ENCODE measurements at places on chromosomes 12 and 14. TPM values are rescaled to one million over a fixed set of nuclear protein-coding genes. Genes with fewer than 3 reads are reported as not detected.

The ARMH4 gene
- 9.5 TPM for total RNA-seq

The FIGNL2 gene
- total RNA-seq, result 0.26 TPM

The ARF3 gene
- 227 TPM for total RNA-seq

The COX8C gene
- not detected for total RNA-seq

The CLEC4D gene
- 0.11 TPM for total RNA-seq

The VAMP1 gene
- total RNA-seq, result 14.7 TPM

The LGR5 gene
- total RNA-seq, result 0.39 TPM

The CDC42BPB gene
- 77.6 TPM for total RNA-seq

The KERA gene
- not detected for total RNA-seq

The HOXC12 gene
- total RNA-seq, result not detected

- no peak for DNase-seq
Measured at GRCh38 chr12:124849382-124849781, 14.3 kb downstream of the SCARB1 start.

GRCh38 chr12:54579258-54579657 lies 9.2 kb downstream of the PPP1R1A start:
- DNase-seq, result no peak

GRCh38 chr12:105835580-105836241 lies 303.0 kb downstream of the NUAK1 start:
- DNase-seq, result no peak

GRCh38 chr12:32217354-32218310 lies 111.0 kb downstream of the BICD1 start:
- peak; percentile 61 for DNase-seq

DNA sequence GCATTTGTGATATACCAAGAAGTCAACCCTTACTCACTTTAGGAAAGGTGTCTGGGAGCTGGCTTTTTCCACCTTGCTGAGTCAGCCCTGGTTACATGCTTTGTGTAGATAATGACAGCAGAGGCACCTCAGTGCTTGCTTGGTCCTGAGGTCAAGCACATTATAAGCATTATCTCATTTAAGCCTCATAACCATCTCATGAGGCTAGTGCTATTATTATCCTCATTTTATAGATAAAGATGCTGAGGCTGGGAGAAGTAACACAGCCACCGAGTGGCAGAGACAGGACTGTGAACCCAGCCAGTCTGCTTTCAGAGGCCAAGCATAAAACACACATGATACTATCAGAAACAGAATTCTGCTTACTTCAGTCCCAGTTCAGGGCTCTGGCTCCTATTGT lies 29.4 kb downstream of the MAX start:
- no peak for DNase-seq

GRCh38 chr14:56417173-56417572 lies 162.4 kb upstream of the TMEM260 start:
- DNase-seq, result no peak

DNA sequence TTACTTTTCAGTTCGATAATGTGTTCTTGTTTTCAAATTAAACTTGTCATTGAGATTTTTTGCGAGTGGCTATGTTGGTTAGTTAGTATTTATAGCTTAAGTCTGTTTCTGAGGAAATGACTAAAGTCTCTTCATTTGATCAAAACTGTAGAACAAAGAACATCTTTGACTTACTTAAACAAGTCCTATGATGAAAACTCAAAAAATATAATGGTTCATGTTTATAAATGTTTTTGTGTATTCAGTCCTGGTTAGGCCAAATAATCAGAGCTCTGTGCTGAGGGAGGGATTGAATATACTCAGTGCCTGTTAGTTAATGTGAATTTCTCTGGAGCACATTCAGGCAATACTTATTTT lies 51.7 kb downstream of the PPFIBP1 start:
- no peak for DNase-seq

DNA sequence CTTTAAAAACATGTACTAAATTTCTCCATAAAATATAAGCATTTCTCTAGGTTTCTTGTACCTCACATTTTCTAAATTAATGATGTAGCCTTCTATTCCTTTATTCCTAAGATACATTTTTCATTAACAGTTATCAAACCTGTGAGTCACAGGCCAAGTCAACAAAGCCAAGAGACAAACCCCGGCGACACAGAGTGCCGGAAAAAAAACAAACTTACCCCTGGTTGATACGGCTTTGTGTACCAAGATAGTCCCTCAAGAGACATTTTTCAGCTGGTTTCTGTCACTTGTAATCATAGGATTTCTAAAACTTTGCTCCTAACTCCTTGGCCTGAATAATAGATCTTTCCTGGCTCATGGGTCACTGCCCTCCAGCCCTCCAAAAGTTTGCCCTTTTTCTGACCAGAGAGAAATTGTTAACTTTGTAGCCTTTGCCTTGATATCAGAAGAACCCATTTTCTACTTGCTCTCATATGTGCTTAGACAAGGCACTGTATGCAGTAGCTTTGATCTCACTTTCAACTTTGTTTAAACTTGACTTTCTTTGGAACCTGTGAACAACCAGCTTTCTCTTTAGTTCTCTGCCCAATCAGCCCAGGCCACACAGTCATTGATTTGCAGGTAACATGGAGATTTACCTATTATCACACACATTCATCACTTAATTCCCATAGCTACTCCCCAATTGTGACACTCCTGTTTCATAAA lies 172.2 kb downstream of the PRKD1 start:
- DNase-seq, result peak; percentile 42

DNA sequence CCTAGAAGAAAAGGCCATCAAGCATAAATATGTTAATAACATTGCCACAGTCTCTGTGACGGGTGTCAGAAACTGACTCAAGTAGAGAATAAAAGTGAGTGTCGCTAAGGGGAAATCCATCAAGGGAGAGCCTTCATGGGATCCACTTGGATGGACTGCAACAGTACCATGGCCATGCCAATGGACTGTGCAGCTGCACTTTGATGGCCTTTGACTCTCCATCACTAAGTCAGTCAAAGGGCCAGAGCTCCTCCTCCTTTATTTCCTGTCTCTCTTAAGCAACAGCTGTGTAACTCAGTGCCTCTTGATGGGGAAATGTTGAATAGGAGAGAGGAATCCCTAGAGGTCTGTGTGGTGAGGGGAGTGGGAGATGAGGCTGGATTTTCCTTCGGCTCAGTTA lies 335.2 kb downstream of the BMP4 start:
- DNase-seq, result no peak

DNA sequence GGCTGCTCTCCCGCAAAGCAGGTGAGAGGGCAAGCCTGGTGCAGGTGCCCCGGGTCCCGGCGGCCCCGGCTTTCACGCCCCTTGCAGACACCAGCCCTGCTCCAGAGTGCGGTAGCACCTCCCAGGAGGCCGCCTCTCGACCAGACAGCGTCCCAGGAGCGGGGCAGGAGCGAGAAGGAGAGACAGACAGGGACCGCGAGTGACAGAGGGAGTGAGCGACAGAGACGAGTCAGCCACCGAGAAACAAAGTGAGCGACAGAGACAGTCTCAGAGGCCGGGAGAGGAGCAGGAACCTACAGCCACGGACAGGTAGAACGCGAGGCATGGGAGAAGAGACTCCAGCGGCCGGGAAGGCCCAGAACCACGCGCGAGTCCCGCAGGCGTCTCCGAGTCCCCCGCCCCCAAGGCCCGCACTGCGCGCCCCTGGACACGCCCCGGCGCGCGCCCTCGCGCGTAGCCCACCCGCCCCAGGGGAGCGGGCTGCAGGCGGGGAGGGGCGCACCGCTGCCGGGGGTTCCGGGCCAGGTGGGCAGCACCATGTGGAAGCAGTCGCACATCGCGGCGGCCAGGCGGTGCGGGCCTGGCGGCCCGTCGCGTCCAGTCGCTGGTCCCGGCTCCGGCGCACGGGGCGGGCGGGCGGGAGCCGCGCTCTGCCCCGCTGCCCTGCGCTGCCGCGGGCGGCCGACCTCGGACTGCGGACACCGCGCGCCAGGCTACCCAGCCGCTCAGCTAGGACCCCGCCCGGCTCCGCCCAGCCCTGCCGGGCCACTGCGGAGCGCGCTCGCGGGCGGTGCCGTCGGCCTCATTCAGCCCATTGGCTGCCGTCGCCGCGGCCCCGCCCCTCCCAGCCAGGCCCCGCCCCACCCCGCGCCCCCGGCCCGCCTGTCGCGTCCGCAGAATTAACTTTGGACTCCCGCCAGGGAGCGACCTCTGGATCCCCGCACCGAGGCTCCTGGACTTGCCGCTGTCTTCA lies at the start of gene AHNAK2:
Gene AHNAK2 (minus strand): TSS at position 694 of the 973 bp plus-strand sequence. CDS start 137 bp downstream, at position 557.
- peak; percentile 78 for DNase-seq

GRCh38 chr14:71206766-71207371 lies 299.6 kb downstream of the PCNX1 start:
- peak; percentile 89 for DNase-seq

- DNase-seq, result no peak
Measured at GRCh38 chr12:19302100-19302640, 137.1 kb upstream of the AEBP2 start.

DNA sequence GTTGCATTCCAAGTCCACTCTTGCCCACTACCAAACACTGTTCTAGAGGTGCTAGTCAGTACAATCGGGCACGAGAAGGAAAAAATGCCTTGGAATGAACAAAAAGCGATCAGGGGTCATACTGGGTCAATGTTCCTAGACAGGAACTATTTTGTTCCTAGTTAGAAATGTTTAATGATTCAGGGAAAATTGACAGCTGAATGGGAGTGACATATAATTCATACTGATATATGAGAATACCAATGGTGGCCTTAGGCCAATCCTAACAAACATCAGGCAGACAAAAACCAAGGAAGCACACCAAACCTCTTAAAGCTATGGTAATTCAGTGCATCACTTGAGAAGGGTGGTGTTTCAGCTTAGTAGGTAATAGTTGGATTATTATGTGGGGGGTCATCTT lies 51.1 kb downstream of the ANAPC7 start:
- DNase-seq, result no peak

- no peak for DNase-seq
Measured at GRCh38 chr14:33561488-33562175, 389.2 kb downstream of the EGLN3 start.

- DNase-seq, result no peak
Measured at GRCh38 chr14:81550001-81550637, 16.5 kb upstream of the SEL1L start.

DNA sequence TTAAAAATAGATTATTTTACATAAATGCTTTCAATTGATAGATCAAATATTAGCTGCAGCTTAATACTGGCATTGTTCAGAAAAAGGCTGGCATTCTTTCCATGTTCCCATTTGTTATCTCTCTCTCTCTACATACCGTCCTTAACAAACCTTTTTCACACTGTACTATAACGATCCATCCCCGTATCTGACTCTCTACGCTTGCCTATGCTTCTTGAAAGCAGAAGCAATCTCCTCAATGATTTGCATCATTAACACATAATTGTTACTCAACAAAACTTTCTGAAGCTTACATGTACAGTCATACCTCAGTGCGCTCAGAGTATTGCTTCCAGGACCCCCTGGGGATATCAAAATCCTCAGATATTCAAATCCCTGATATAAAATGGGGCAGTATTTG lies 89.7 kb downstream of the TMTC1 start:
- DNase-seq, result no peak

GRCh38 chr12:68203460-68203875 lies 22.1 kb downstream of the IL26 start:
- no peak for DNase-seq

DNA sequence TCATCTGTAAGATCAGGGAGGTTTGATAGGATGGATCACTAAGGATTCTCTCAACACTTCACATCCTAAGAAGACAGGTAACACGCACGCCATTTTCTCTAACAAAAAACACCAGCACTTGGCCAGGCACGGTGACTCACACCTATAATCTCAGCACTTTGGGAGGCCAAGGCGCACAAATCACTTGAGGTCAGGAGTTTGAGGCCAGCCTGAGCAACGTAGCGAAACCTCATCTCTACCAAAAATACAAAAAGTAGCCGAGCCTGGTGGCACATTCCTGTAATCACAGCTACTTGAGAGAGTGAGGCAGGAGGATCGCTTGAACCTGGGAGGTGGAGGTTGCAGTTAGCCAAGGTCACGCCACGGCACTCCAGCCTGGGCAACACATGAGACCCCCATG lies 10.5 kb upstream of the CDK2AP1 start:
- no peak for DNase-seq

DNA sequence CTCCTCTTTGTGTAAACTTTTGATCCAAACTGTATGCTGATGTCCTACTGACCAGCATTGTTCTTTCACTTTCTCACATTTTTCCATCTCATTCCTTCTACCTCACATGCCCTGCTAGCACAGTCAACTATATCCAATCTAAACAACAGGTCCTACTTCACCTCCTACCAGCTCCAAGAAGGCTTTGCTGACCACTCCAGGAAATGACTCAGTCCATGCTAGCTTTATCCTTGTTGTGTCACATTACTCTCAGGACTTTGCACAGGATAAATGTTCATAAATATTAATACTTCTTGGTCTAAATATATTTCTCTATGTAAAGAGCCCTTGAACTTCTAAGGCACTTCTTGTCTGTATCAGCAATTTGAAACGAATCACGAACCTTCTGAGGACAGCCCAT lies 64.9 kb upstream of the PCED1B start:
- DNase-seq, result no peak

DNA sequence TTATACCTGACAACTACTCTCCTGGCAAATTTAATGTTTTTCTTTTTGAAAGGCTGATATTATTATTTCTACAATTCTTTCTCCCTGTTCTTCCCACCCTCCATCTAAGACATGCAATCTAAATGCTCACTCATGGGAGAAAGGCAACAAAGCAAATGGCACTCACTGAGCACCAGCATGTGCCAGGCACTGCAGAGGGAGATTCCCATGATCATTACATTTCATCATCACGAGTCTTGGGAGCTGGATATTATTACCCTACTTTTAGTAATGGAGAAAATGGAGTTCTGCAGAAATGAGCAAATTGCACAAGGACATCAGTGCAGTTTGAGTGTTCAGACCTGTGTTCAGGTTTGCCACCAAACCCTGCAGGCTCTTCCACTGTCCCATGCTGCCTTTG lies 27.9 kb downstream of the PPM1H start:
- no peak for DNase-seq

GRCh38 chr12:51011955-51012354 lies 14.2 kb downstream of the SLC11A2 start:
- DNase-seq, result no peak

DNA sequence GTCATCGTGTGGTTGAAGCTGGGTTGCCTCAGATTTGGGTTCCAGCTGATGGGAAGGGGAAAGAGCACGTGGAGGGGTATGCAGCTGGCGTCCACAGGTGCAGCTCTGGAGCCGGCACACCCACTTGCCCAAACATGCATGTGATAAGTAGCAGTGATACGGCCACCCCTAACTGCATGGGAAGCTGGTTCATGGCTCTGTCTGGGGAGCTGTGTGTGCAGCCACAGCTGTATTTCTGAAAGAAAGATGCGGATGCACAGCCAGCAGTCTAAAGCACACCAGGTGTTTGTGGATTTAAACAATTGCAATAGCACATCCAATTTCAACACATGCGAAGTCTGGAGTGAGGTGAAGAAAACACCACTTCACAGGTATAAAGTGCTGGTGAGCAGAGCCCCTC lies 181.4 kb downstream of the EFCAB11 start:
- DNase-seq, result no peak

DNA sequence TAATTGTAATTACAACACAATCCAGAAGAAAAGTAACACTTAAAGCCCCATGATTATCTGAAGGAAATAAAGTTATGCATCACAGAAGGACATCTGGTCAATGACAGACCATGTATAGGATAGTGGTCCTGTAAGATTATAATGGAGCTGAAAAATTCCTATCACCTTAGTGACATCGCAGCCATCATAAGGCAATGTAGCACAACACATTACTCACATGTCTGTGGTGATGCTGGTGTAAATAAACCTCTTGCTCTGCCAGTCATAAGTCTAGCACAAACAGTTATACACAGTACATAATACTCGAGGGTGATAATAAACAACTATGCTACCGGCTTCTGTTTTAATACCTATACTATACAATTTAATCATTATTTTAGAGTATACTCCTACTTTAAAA lies 11.2 kb downstream of the ATG2B start:
- no peak for DNase-seq

GRCh38 chr12:11676052-11676451 lies 26.6 kb downstream of the ETV6 start:
- DNase-seq, result no peak

Measured in adrenal gland (tissue), 19 donors.